ENCODE measurements at places on chromosomes 3 and 15.
A peak's percentile ranks its signal among the peaks of the same experiment; 100 is the strongest.

DNA sequence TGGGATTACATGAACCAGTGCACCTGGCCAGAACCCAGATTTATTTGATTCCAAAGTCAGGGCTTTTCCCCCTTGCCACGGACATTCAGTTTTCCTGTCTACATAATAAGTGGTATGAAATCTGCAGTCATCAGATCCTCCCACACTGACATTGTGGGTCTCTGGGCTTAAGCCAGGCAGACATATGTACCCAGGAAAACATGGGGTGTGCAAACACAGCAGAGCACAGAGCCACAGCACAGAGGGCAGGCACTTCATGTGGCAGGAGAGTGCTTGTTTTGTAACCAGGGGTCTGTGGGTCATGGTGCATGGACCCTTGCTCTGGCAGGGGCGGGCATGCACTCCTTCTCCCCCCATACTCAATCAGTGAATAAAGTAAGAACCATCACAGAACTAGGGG is 6.1 kb upstream of the ABTB1 start:
- DNase-seq, result no peak

GRCh38 chr15:36936613-36937012 is 163.7 kb downstream of the MEIS2 start:
- no peak for DNase-seq

GRCh38 chr15:22947101-22948000 is 32.8 kb downstream of the CYFIP1 start:
- no peak for DNase-seq

GRCh38 chr3:131812433-131812832 is 222.4 kb downstream of the CPNE4 start:
- DNase-seq, result no peak

DNA sequence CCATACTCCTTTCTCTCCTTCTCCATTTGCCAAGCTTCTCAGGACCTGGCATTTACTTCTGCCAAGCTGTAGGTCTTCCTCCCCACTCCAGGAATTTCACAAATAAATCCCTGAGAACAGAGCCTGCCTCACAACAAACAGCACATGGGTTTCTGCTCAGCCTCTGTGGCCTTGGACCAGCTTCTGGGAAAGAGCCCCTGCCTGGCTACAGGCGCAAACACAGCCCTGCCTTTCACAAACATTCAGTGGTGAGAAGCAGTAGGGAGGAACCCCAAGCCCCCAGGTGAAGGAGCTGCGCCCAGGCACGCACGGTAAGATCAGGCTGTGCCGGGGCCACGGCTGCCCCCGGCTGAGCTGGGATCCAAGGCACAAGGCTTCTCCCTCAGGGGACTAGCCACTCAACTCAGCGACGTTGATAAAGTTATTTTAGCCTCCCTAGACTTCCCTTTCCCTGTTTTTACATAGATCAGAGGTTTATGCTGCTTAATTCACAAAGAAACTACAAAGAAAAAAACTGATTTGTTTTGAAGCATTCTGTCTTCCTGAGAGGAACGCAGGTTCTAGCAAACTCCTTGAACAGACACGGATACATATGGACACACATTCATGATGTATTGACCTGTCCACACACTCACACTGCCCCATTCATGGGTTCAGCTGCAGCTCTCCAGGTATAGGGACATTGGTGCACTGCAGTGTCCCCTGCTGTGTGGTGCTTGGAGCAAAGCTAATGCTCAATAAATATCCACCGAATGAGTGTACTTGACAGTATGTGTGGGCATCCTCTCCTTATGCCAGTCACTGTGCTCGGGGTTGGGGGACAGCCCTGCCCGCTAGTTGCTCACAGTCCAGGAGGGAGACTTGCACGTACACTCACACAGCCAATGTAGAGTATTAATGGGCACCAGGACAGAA is 25.4 kb downstream of the HES1 start:
- DNase-seq, result no peak

GRCh38 chr15:98113327-98113726 is 152.8 kb downstream of the ARRDC4 start:
- DNase-seq, result no peak

- DNase-seq, result no peak
Measured at GRCh38 chr3:13498354-13499060, 18.4 kb downstream of the HDAC11 start.

DNA sequence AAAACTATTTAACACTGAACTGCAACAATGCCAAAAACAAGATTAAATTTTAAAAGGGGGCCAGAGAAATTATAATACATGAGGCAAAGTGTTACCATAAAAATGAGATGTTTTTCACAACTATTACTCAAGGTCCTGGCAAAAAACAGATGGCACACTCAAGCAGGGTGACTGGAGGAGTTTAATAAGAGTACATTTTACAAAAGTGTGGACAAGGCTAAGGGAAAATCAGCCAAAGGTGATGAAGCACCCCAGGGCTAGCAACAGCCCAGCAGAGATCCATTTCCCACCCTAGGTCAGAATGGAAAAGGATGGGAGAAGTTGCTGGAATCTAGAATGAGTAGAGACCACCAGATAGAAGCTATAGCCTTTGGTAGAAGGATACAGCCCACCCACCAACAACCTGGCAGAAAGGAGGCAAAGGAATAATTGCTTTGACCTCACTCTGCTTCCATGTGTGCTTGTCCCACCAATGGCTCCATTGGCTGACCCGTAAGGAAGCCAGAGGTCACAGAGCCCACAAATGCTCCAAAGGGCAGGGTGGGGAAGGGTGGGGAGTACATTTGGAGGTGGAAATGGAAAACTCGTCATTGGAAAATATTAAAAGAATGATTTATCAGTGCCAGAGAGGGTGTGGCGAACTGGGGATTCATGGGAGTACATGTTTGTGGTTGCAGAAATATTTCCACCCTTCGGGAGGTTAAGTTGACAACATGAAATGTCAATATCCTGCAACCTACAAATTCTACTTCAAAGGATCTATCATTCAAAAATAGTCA is 161.0 kb upstream of the UBE2E2 start:
- no peak for DNase-seq

DNA sequence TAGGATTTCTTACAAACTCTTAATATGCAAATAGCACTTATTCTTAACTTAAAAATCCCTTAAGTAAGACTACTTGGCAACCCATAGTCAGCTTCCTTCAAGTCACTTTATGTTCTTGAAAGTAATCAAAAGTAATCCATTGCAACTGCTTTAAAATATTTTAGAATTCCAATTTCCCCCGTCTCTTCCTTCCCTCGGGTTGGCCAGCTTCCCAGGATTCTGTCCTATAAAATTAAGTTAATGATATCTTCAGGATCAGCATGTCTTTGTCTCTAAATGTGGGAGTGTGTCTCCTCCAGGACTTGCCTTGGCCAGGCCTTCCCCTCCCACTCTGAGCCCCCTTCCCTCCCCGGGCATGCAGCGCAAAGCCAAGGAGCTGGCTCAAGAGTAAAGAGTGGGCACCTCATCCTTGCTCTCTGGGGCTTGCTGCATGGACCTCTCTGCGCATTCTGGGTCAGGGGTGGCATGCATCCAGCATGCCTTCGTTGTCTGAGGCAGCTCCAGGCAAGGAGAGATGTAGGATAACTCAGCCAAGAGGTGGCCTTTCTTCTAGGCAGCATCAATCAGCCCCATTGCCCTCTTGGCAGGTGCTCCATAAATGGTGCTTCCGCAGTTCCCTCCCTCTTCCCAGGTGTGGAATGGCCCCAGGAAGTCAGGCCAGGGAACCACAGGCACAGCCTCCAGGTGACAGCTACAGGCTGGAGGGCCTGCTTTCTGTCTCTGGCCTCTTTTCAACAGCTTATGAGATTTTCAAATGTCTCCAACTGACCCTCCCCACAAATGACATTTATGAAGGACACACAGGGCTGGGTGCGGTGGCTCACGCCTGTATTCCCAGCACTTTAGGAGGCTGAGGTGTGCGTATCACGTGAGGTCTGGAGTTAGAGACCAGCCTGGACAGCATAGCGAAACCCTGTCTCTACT is 108.7 kb upstream of the ALDH1A3 start:
- no peak for DNase-seq

- no peak for DNase-seq
Measured at GRCh38 chr3:41701191-41701698, 260.7 kb downstream of the ULK4 start.

DNA sequence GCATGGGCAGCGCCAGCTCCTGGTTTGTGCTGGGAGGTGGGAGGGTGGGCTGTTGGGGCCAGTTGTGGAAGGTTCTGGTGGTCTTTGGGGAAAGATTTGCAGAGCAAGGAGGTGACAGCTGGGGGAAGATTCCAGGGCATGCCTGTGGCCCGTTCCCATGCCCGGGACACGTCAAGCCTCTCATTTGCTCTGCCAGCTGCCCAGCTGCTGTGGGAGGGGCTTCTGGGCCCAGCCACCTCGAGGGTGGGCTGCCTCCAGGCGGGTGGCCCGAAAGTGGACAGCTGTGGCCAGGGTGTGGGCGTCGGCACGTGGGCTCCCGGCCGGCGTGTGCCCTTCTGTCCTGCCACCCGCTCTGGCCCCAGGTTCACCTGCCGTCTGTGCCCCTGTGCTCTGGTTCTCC is 17.2 kb downstream of the PLXNA1 start:
- no peak for DNase-seq

DNA sequence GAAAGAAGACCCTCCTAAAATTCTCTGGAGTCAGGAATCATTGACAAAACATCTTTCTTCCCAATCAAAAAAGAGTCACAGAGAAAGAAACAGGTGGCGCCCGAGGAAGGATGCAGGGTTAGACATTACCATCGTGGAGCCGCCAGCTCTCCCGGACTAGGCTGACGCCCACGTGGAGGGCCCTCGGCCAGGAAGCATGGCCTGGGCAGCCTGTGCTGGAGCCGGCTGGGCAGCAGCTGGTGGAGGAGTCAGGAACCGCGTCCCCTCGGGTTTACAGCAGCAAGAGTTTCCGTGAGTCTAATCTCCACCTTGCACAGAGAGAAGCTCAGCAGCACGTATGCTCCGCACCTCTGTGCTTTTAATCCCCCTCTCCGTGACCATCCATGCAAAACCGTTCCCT is 533.7 kb upstream of the ATP11B start:
- no peak for DNase-seq

GRCh38 chr3:106711650-106712049 is 665.6 kb upstream of the CCDC54 start:
- no peak for DNase-seq

GRCh38 chr3:69200384-69201068 is 78.1 kb upstream of the LMOD3 start:
- DNase-seq, result no peak

GRCh38 chr3:108079043-108079442 is 11.8 kb downstream of the CD47 start:
- no peak for DNase-seq

DNA sequence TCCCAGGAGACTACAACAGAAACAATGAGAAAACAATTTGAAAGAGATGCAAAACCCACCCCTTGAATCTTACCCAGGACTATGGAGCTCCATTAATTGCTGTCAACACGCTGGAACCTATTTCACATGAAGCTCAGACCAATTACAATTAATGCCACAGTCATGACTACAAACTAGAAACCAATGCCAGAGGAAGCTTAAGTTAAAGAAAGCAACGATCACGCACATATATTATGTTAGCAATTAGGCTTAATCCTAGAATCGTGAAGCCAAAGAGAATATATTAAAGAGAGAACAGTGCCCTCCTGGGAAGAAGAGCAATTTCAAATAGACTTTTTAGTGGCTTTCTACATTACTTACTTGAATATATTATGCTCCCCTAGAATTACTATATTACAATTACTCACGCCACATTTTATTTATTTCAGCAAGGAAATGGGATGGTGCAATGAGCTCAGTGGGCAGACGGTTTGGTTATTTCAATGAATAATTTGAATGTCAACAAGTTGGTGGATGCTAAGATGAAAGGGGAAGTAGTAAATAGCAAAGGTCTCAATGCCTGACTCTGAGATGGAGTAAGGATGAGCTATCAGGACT is 125.5 kb downstream of the GREM1 start:
- no peak for DNase-seq

- no peak for DNase-seq
Measured at GRCh38 chr3:38173834-38174418, 8.6 kb downstream of the OXSR1 start.

DNA sequence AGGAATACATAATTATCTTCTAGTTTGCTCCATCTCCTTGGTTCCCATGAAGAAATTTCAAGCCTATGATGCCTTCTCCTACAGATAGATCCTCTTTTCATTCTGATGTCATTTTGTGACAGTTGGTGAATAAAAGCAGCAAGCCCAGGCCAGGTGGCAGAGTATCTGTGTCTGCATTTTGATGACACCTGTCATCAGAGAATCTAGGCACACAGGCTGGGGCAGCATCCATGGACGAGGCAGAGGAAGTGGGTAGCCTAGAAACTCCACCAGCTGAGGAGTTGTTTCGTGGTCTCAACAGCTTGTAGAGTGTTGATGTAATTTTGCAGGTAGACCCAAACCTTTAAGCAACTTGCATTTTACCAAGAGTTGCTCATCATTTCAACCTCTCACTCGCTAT is 269.8 kb downstream of the FEZF2 start:
- DNase-seq, result no peak

- DNase-seq, result no peak
Measured at GRCh38 chr15:88247914-88248313, 8.6 kb downstream of the NTRK3 start.

DNA sequence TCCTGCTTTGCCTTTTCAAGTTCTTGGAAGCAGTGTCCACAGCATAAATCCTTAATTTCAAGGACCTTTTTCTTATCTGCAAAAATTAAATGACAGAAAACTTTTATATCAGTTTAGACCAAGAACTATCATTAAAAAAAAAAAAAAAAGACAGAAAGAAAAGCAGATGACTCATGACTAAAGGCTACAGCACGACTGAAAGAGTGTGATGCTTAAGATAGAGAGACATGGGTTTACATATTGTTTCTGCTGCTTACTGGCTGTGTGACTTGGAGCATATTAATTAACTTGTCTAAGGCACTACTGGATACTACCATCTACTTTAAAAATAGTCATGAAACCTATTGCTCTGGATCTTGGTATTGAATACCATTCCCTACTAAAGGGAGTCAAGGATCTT is 62.3 kb downstream of the CEP152 start:
- no peak for DNase-seq

GRCh38 chr3:105821433-105821832 is 47.4 kb downstream of the CBLB start:
- DNase-seq, result no peak

DNA sequence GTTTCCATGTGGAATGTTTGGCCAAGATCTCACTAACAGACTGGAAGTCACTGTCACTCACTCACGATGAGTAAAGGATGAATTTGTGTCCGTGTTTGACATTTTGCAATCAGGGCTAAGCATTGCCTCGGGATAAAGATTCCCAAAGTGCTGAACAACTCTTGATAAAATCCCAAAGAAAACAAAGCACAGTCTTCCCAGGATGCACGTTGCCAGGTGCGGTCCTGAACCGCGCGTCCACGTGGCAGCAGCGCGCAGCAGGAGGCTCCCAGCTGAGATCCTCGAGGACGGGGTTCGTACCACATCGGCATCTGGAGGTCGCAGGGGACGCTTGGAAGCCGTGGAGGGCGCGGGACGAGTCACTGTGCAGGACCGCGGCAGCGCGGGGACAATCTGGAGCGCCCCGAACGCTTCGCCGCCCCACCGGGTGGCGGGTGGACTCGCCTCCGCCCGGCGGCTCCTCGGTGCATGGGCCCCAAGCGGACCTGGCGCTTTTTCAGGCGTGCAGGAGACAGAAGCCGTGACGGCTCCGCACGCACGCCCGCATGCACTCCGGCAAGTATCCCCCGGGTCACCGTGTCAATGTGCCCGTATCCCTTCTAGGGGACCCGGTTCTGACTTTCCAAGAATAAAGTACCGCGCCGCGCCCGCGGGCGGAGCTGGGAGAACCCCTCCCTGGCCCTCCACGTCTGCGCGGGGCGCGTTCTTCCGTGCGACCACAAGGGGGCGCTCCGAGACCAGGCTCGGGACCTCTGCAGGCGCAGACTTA is 17.7 kb downstream of the CPN2 start:
- peak; percentile 77 for DNase-seq

- DNase-seq, result no peak
Measured at GRCh38 chr15:101489237-101489598, 289 bp downstream of the PCSK6 start.

GRCh38 chr15:51266656-51267050 is 71.7 kb downstream of the CYP19A1 start:
- DNase-seq, result no peak

Measured in central memory CD8-positive, alpha-beta T cell (primary cell).